Activated naive CD8-positive, alpha-beta T cell treated with anti-CD3 and anti-CD28 coated beads for 36 hours (primary cell): ENCODE measurements at places on chromosomes 7 and 10.

DNA sequence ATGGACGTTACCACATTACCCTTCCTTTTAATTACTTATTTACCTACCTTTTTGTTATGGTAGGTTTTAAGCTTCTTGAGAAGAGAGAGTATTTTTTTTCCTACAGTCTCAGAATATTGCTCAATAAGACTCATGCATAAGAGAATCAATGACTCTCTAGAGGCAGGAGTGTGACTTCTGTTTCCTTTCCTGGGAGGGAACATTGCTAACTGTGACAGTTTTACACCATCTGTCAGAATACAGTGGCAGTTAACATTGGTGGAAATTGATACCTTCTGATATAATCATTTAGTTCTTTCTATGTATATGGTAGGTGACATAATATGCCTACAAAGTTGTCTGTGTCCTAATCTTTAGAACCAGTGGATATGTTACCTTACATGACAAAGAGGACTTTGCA, 348.7 kb upstream of the POT1 start:
- DNase-seq = no peak

GRCh38 chr10:74103560-74104258, 46.9 kb downstream of the AP3M1 start:
- DNase-seq = no peak

DNA sequence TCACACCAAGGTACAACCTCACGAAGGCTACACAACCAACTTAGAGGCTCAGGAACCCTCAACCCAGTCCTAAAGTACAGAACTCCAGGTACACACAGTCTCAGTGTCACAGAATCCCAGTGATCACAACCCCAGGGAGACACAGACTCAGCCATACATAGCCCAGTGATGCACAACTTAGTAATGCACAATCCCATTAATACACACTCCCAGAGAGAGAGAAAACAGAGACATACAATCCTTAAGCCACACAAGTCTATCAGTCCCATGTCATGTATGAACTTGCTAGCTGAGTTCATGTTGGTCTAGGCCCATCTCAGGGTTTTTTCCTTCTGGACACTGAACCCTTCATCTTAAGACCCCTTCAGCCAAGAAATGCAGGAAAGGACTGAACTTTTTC, 4.6 kb downstream of the KCNIP2 start:
- no peak for DNase-seq

- no peak for DNase-seq
Observed at GRCh38 chr10:132946311-132946710, 3.9 kb upstream of the CFAP46 start.

GRCh38 chr10:44962870-44963738, 3.5 kb downstream of the RASSF4 start:
- no peak for DNase-seq

DNA sequence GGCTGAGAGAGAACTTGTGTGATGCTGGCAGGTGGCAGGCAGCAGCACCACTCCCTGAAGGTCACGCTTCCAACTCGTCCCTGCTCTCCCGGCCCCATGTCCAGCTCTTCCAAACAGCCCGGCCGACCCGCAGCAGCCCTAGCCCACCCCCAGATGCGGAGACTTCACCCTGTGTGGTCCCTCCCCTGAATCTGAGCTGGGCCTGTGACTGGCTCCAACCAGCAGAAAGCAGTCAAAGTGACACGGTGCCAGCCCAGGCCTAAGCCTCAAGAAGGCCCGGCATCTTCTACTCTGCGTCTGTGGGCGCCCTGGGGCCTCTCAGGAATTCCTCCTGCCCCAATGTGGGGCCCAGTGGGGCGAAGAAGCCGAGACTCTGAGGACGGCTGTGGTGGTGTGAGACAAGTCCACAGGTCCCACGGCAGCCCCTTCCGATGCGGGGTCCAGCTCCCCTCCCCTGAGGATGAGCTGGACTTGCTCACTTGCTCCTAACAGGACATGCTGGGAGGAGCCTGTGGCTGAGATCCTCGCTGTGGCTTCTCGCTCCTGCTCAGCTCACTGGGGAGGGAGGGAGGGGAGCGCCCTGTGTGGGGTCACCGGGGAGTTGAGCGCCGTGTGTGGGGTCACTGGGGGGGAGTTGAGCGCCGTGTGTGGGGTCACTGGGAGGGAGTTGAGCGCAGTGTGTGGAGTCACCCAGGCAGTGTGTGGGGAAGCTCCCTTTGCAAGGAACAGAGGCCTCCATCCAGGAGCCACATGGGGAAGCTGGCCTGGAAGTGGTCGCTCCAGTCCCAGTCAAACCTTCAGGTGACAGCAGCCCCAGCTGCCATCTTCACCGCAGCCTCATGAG, 9.5 kb downstream of the STK32C start:
- no peak for DNase-seq

DNA sequence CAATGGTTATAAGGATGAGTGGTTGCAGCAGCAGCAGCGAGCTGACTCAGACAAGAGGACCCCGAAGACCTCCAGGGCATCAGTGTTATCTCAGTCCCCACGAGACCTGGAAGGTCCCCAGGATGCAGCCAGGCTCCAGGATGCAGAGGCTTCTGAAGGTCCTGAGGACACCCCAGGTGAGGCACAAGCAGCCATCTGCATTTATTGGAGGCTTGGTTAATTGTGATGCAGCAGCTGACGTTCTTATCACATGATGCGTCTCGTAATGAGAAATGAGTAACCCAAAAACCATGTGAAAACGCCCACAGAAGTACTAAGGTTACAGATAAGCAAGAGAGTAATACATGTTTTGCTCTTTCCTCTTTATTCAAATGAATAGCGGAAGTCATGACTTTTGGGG, 17.4 kb downstream of the C7orf57 start:
- DNase-seq = no peak

GRCh38 chr10:4061441-4061951, 276.5 kb upstream of the KLF6 start:
- no peak for DNase-seq

GRCh38 chr7:680411-681127, 45.9 kb upstream of the DNAAF5 start:
- DNase-seq = no peak

DNA sequence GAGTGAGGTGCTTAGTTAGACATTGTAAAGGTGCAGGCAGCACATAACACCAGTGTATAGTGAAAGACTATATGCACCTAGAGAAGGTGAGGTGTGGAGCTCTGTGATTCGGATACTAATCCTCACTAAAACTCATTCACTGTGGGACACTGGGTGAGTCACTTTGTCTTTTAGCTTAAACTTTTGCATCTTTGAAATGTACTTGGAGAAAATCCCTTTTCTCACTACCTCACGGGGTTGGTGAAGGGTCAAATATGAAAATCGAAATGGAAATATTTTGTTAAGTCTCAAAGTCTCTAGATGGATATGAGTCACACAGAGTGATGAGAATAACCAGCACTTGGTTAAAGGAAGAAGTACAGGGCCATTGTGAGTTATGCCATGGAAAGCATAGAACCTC, 38.0 kb downstream of the MDFIC start:
- DNase-seq = no peak

- DNase-seq = no peak
Observed at GRCh38 chr7:7136466-7137381, 45.6 kb upstream of the C1GALT1 start.

DNA sequence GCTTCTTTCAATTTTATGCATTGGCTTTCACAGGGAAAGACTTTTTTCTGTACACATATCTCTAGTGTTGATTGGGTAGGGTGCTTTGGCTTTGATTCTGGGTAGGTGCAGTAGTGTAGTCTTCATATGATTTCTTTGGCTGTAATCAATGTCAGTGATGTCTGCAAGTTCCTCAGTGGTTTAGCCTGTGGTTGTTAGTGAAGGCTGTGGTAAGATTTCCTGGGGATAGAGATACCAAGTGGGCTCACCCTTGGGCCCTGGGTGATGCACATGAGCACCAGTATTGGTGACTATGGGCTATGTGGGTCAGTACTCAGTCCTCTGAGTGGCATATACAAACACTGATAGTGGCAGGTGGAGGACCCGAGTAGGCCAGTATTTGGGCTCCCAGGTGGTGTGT, 13.0 kb downstream of the GIMAP8 start:
- no peak for DNase-seq
